ENCODE measurements at places on chromosomes 2 and 18.

DNA sequence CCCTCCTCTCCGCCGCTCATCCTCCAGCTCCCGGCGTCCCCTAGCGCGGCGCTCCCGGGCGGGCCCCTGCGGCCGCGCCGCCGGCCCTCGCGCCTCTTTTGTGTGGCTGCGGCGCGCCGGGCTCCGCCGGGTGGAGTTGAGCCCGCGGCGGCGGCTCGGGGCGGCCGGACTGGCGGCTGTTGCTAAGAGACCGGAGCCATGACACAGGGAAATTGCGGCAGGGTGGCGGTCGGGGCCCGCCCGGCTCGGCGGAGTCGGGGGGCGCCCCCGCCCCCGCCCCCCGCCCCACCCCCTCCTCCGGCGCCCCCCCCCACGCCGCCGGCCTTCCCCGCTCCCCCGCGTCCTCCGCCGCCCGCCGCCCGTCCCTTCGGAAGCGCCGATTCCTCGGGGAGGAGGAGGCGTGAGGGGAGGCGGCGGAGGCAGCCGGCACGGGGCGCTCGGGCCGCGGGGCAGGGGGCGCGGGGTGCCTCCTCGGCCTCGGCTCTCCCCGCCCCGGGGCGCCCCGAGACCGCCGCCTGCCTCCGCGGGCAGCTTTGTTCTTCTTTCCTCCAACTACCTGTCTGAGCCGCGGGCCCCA is at the start of gene TMEM200C:
Gene TMEM200C (minus strand): TSS at position 224 of the 577 bp plus-strand sequence. CDS start 3,459 bp downstream, outside the sequence.
- DNase-seq: peak; percentile 54

GRCh38 chr2:170086117-170086688 is 91.7 kb upstream of the MYO3B start:
- DNase-seq: no peak

- no peak for DNase-seq
Observed at GRCh38 chr2:157592948-157593347, 35.7 kb downstream of the ACVR1C start.

DNA sequence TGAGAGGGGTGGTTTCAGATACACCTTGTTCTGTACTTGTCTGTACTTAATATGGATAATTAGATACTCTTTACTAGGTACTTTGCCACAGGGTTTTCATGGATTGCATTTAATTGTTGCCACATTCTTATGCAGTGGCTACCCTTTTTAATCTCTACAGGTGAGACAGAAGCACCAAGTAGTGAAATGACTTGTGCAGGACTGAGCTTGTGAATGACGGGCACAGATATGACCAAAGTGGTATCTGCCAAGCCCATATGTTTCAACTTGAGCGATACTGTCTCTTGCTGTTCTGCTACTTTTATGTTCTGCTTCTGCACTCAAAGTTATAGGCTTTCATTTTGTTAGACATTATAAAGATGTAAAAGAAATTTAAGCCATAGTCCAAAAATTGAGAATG is 288.2 kb downstream of the ARHGAP15 start:
- no peak for DNase-seq

DNA sequence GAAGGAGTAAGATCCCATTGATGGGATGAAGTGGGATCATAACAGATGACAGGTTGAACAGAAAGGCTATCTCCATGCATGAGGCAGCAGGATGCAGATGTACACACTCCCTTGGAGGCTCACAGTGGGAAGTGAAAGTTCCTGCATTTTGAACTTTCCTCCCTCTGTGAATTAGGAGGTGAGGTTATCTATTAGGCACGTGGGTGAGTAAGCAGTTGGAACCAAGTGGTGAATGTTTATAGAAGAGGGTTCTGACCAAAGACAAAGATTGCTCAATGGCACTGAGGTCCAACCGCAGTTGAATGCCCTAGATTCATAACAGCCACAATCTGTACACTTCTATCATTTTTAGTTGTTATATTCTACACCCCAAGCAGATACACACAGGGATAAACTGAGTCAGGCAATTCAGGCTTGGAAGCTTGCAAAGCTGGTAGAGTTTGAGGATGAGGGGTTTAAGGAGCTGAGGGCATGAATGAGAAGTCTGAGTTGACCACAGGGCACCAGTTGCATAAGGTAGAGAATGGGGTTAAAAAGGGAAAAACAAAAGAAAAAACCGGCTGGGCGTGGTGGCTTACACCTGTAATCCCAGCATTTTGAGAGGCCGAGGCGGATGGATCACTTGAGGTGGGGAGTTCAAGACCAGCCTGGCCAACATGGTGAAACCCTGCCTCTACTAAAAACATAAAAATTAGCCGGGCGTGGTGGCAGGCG is 7.1 kb upstream of the KCMF1 start:
- no peak for DNase-seq

GRCh38 chr2:24875272-24875671 is 44.8 kb downstream of the ADCY3 start:
- DNase-seq: no peak

GRCh38 chr2:76930056-76930744 is 592.0 kb downstream of the LRRTM4 start:
- no peak for DNase-seq

GRCh38 chr2:235170016-235170415 is 218.2 kb downstream of the SH3BP4 start:
- no peak for DNase-seq

DNA sequence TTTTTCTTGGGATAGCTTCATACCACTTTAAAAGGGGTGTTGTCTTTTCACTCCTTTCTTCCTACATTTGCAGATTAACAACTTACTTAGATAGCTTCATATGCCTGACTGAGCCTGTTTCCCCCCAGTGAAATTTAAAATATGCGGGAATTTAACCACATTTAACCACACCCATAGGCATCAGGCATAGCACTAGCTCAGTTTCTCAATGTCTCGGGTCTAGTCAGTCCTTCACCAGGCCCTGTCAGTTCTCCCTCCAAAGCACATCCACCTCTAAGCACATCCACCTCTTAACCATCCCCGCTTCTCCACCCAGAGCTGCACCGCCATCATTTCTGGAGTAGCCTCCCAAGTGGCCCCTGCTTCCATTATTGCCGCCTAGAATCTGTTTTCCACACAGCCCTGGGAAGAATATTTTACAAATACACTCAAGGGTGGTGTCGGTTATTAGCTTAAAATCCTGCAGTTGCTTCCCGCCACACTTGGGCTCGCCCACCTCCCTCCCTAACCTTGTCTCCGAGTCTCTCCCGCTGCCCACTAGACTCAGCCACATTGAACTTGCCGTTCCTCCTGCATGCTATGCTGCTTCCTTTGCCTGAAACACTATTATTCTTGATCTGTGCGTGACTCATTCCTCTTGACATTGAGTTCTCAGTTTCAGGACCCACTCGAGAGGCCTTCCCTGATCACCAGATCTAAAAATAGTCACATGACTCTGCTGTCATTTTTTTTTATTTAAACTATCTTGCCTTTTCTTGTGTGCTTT is 68.3 kb downstream of the SPTBN1 start:
- no peak for DNase-seq

GRCh38 chr18:31562726-31563125 is 29.0 kb upstream of the TTR start:
- no peak for DNase-seq

- no peak for DNase-seq
Observed at GRCh38 chr2:136059036-136059472, 58.9 kb downstream of the CXCR4 start.

DNA sequence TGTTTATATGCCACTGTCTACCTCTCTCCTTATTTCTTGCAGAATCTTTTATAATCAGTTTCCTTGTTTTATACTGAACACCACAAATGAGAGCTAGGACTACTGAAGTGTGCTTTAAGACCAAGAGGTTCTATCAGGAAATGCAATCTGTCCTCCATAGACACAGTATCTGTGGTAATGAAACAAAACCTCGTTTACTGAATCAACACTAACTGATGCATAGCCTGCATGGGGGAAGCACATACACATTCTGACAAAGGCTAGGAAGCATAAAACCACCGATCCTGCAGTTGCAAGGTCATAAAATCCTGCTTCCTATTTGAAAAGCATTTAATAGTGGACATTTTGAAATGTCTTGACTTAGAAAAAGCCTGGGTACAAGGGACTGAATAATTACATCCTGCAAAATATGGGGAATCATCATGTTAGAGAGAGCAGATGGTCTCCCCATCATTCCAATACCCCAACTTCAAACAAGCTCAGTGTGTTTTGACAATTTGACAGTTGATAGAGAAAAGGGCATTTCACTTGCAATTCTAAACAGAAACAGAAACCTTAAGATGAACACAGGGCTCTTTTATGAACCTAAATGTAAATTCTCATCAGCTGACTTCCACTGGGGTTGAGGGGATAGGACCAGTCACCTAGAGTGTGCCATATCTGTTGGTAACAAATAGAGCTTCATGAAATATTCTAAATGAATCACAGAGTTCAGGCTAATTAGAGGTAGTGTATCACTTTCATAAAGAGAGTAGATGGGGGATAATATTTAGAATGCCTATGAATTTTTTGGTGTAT is 1845.6 kb upstream of the PIK3C3 start:
- no peak for DNase-seq

DNA sequence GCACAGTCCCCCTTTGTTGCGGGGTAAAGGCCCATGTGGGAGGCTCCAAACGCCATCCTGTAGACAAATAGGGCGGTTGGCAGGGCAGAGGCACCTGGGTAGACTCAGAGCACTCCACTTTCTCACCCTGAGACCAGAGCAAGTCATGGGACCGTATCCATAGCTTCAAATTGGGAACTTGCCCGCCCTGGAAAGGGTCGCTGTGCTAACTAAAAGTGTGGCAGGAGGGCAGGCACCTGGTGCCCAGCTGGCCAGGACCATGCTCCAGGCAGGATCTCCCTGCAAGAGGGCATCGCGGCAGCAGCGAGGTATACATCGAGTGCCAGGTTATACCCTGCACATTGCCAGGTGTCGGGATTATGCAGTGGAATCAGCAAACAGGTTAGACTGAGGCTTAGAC is 20.8 kb upstream of the SCLY start:
- DNase-seq: no peak

DNA sequence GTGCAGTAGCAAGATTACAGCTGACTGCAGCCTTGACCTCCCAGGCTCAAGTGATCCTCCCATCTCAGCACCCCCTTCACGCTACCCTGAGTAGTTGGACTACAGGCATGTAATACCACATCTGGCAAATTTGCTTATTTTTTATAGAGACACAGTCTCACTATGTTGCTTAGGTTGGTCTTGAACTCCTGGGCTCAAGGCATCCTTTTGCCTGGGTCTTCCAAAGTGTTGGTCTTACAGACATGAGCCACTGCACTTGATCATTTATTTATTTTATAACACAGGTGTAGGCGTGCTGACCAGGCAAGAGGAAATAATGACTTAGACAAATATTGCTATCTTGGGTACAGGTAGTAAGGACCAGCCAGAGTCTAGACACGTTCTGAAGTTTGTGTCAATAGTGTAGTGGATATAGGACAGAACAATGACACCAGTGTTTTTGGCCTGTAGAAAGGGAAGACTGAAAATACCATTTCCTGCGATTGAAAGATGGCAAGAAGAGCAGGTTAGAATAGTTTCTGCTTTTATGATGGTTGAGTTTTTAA is 71.0 kb upstream of the THUMPD2 start:
- no peak for DNase-seq

- no peak for DNase-seq
Observed at GRCh38 chr2:229701716-229702115, 12.6 kb downstream of the DNER start.

- DNase-seq: no peak
Observed at GRCh38 chr18:54762386-54762785, 65.9 kb upstream of the RAB27B start.

DNA sequence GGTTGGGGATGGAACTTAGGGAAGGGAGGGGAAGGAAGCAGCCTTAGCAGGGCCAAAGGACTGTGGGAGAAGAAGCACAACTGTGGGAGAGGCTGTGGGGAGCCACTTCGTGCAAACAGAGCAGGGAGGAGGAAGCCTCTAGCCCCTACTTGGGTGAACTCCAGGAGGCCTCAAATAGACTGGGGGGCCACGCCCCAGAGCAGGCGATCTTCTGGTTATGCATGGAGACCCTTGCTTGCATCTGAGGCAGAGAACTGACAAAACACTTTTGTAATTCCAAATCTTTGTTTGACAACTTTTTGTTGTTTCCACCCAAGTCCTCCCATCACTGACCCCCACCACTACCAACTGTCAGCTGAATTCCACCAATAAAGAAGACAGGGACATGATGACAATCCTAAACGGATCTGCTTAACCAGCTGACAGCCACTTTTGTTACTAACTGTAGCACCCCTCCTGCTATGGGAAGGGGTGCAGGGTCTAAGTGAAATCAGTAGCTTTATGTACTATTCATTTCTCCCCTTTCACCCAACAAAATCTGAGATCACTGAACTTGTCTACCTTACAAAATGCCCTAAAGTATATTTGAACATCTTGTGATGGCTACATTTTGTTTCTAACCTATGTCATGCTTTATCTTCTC is 80.5 kb upstream of the CPO start:
- no peak for DNase-seq

GRCh38 chr18:22267697-22268096 is 98.3 kb downstream of the GATA6 start:
- no peak for DNase-seq

- no peak for DNase-seq
Observed at GRCh38 chr2:238155761-238156694, 2.7 kb upstream of the ERFE start.

DNA sequence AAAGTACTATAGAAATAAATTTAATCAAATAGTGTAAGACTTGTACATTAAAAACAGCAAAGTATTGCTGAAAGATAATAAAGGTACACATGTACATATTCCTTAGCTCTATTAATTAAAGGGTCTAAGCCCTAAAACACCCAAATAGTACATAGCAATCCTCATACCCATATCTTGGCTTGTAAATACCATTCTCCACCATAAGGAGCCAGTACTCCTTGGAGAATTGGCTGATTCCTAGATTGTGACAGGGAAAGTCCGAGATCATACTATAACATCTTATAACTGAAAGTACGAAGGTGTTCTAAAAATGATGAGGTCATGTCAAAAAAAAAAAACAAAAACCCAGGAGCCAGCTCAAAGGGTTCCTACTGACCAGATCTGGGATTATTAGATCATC is 614.6 kb downstream of the SUCLG1 start:
- no peak for DNase-seq

GRCh38 chr2:67243919-67244318 is 153.2 kb upstream of the ETAA1 start:
- DNase-seq: no peak

DNA sequence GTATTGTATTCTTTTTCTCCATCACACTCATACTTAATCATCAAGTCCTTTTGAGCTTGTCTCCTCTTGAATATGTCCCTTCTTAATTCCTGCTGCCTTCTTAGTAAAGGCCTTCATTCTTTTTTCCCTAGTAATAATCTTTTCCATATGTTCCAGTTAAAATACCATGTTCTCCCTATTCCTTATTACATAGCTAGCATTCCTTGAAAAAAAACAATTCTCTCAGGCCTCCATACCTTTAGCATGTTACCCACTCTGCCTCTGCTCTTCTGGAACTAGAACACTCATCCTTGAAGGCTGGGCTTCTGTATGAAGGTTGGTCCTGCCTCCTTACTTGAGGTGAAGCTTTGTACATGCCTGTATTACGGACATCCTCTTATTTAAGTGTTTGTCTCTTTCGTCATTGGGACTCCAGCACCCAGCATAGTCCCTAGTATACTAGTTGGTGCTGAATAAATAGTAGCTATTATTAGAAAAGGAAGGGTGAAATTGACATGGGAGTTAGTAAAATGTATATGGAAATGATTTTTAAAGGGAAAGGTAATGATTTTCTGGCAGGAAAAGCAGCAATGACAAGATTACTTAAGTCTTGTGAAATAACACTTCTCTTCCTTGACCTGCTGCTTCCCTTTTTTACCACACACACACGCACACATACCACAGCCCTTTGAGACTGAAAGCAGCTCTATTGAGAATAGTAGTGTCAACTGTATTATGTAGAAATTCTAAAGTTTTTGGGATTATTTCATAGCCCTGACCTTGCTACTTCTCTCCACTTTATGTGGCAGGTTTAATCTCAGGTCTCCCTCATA is 45.6 kb downstream of the REL start:
- no peak for DNase-seq

Measured in GM12891 (cell line).